ENCODE measurements at places on chromosomes 2 and 18. TPM values are rescaled to one million over a fixed set of nuclear protein-coding genes. Genes with fewer than 3 reads are reported as not detected.

- no peak for DNase-seq
Observed at GRCh38 chr2:197028230-197028629, 101.7 kb upstream of the PGAP1 start.

DNA sequence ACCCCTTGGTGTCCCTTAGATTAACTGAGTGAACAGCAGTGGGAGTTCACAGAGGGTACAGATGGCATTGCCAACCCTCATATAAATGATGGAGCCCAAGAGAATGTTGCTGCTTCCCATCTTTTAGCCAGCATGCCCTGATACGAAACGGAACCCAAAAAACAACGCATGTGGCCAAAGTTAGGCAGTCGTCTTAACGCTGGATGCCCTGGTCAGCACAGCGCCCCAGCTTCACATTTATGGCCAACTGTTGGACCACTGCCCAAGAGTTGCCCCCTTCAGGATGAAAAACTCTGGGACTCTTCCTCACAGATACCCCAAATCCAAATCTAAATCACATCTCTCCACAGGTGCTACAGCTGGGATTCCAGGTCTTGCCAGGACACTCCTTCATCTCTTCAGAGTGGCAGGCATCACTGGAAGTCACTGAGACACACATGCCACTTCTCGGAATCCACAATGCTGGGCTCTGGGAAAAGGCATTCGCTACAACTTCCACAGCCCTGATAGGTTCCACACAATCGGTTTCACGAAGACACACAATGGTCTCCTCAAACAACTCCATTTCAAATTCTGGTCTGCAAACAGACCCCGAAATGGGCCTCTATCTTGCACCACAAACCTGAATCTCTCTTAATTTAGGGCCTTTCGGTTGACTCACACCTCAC, 44.6 kb downstream of the LONRF2 start:
- DNase-seq, result no peak

DNA sequence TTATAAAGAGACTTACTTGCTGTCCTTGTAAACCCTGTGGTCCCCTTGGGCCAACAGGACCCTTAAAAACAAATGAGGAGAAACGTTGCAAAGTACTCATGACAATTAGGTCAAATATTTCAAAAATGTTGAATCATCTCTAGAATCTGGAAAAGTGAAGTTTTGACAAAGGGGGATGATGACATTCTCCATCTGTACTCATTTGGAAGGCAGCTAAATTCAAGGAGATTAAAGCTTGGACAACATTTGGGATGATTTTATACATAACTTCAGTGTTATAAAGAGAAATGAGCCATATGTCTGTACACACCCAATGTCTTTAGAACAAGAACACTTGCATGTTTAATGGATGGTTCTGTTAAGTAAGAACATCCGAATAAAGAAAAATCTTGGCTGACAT, 92.9 kb downstream of the COL5A2 start:
- no peak for DNase-seq

- peak; percentile 43 for DNase-seq
Observed at GRCh38 chr2:85976106-85976920, 87.5 kb upstream of the ST3GAL5 start.

Gene SLC40A1
- 54.8 TPM for total RNA-seq

- DNase-seq, result no peak
Observed at GRCh38 chr18:12654971-12655370, 2.9 kb downstream of the SPIRE1 start.
